Amygdala (tissue), 56 donors: ENCODE measurements at places on chromosomes 5 and 9.

- no peak for DNase-seq
Observed at GRCh38 chr9:114338187-114338586, 8.5 kb downstream of the ORM2 start.

DNA sequence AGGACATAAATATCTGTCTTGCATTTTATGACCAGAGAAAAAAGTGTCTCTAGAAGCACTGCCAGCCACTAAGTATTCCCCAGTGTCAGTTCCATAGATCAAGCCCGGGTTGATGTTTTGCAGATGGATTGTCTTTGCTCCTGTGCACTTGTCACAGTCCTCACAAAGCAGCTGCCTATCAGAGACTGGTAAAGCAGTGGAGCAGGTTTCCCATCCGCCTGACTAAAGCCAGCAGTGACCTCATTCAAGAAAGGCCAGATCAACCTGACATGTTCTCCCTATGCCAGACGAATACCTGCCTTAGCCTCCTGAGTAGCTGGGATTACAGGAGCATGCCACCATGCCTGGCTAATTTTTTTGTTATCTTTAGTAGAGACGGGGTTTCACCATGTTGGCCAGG lies 26.8 kb upstream of the GARNL3 start:
- no peak for DNase-seq

DNA sequence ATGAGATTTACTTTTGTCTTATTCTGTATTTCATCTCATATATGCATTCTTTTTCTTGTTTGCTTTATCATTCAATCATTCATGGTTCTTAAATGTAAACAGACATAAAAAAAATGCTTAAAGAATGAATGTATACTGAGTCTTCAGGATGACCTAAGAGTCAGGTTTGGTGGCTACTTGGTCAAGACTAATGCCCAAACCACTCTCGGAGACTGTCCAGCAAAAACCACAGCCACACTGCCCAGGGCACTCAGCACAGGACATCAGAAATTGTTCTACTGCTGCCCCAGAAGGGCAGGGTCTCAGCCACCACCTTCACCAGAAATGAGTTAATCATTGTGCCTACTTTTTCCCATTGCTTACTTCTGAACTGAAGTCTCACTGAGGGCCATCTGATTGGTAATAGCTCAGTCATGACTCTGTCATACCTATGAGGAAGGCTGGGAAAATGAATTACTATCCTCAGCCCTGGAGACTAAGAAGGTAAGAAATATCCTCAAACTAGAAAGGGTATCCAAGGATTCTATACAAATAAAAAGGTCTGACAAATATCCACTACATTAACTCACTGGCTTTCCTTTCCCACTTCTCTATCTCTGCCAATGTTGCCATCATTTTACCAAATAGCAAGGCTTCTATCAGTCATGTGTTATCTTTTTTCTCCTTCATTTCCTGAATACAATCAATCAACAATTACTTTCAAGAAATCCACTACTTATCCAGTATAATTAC lies 236.1 kb downstream of the CETN3 start:
- no peak for DNase-seq

GRCh38 chr5:103260951-103261350 lies 2.4 kb downstream of the MACIR start:
- no peak for DNase-seq

GRCh38 chr5:1217596-1218206 lies 7.5 kb upstream of the SLC6A18 start:
- DNase-seq: no peak

DNA sequence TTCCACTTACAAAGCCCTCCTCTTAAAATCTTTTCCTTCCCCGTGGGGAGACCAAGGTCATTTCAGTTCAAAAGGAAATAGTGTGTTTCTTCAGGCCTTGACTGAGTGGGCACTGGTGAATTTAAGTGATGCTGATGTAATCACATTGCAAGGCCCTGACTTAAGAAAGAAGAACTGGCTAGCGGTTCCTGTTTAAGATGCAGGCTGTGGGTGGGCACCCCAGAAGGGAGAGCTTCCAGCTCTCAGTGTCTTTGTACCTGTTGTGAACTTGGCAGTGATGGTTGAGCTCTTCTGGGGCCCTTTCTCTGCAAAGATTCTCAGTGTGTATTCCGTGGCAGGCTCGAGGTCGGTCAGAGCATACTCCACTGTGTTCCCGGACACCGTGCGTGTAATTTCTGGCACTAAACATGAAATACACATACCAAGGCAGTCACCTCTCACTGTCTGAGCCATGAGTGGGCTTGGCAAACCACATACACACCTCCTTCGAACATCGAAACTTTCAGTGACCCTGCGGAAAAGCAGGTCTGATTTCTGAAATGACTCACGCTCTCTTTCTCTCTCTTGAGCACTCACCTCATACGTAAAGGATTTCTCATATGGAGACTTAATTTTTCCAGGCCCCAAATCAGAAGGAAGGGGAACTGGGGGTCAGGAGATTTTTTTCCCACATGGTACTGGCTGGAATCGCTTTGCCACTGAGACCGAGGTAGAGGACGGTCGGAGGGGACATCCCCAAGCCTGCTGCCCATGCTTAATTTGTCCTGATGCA lies 81.9 kb downstream of the TNC start:
- no peak for DNase-seq

- peak; percentile 36 for DNase-seq
Observed at GRCh38 chr9:130997925-130998596, 10.9 kb upstream of the LAMC3 start.

GRCh38 chr9:91809581-91810285 lies 140.3 kb downstream of the ROR2 start:
- no peak for DNase-seq

GRCh38 chr5:88298425-88298824 lies 29.8 kb upstream of the TMEM161B start:
- no peak for DNase-seq

DNA sequence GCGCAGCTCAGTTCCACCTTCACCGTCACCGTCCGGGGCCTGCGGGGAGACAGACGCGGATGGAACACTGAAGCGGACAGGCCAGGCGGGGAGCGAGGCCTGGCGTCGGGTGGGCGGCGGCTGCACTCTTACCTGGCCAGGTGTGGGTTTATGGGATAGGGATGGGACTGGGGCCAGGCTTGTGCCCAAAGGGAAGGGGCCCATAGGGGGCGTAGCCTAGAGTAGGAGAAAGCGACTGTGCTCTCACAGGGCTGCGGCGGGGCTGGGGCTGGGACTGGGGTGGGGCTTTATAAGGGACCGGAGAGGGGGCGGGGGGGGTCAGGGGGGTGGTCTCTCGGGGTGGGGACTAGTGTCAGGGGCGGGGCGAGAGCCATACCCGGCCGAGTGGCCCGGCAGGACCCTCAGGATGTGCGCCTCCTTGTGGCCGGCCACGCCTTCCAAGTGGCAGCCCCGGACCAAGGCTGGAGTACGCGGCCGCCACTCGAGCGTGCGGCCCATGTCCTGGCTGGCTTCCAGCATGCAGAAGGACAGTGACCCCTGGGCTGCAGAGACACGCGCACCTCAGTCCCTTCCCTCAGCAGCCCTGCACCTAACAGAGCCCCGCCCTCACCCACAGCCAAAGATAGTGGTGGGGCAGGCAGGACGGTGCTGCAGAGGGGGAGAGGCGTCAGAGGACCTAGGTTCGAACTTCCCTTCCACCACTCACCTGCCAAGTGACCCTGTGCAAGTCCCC lies 22.8 kb downstream of the FPGS start:
- DNase-seq: no peak

GRCh38 chr9:111533099-111533790 lies 8.3 kb downstream of the ZNF483 start:
- no peak for DNase-seq

DNA sequence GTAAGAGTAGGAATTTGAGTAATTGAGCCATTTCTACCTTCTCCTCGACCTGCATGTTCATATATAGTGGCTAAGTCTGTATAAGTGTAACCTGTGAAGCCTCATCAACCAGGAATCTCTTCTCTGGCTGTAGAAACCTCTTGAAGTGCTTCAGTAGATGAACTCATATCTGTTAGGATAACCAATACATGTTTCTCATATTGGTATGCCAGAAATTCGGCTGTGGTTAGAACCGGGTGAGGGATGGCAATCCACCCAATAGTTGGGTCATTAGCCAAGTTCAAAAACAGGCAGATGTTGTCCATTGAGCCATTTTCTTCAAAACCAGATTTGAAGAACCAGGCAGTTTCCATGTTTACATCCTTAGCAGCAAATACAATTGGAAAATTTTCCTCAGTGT lies 28.9 kb upstream of the GSN start:
- DNase-seq: no peak

GRCh38 chr9:94824913-94825610 lies 98.6 kb downstream of the AOPEP start:
- no peak for DNase-seq

DNA sequence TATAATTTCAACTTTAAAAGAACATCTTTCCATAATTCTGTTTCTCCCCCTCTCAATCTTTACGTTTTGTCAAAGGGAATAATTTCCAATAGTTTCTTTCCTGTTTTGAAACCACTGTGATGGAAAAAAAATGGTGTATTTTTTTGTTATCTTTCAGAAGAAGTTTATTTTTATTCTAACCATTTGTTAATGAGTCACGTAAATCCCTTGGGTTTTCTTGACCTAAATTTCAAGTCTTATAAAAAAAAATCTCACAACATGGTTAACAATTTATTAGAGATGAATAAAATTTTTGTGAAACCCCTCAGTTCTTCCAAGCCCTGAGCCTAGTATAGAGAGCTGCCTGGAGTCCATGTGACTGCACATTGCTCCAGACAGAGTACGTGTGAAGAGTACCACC lies 106.1 kb upstream of the FBXL17 start:
- DNase-seq: no peak

DNA sequence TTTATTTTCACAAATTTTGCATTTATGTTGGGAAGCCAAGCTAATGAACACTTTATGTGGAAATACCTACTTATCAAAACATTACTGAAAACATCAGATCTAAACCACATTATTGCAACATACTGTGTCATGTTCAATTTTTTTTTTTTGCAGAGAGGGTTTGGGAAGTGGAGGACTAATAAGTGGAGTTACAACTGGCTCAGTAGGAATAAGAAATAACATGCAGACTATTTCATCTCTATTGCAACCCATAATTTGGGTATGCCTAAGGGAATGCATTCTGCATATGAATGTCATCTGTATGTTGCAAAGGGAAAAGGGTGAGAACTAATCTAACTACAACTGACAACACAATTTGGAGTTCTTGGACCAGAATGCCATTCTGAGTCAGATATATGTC lies 41.8 kb downstream of the APC start:
- no peak for DNase-seq

- DNase-seq: no peak
Observed at GRCh38 chr9:463455-464171, 248.9 kb downstream of the DOCK8 start.

- DNase-seq: no peak
Observed at GRCh38 chr5:81140943-81141342, 92.2 kb upstream of the CKMT2 start.

DNA sequence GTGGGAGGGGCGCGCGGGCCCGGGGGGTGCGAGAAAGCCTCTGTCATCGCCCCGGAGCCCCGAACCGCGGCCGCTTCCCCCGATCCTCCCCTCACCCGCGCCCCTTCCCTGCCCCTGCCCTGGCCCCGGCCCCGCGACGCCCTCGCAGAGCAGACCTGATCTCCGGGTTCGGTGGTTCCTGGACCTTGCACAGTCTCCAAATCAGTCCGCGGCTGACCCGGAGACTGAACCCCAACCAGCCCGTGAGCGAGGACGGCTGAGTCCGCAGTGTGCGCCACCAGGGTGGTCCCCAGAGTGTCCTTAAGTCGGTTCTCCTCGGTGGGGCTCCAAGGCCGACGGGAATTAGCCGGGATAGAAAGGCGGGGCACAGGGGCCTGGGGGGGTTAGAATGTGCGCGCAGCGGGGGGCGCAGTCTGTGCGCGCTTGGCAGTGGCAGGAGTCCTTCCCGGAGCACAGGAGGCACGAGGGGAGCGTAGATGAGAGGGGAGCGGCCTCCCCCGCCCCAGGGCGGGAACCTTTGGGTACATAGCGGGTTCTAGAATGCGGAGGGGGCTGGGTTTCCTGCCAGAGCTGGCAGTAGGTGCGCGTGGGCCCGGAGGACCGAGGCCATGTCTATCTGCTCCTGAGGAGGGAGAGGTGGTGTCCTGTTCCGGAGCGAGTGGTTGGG lies 779 bp downstream of the PKN3 start:
- no peak for DNase-seq

DNA sequence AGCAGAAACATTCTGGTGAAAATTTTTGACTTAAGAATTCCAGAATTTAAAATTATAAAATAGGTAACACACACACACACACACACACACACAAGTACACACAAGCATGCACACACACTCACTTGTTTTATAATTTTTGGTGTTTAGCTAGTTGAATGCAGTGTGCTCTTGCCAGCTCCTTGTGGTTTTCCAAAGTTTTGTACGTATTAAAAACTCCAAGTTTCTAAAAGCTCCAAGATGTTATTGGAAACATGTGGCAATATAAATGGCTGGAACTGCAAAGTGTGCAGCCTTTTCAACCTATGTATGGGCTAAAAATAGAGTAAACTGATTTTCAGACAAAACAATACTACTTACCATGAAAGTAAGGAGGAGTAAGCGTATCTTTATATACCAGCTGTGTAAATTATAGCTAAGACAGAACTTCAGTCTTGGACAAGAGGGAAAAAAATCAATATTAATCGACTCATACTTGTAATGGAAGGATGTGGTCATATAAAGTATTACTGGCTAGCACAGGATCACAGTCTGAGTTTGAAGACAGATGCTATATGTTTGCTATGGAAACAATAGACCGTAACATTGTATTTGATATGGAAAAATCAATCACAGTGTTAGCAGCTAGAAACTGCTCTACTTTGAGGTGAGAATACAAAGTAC lies 727.1 kb upstream of the GRAMD2B start:
- DNase-seq: no peak

GRCh38 chr5:22245770-22246169 lies 607.4 kb downstream of the CDH12 start:
- DNase-seq: no peak

DNA sequence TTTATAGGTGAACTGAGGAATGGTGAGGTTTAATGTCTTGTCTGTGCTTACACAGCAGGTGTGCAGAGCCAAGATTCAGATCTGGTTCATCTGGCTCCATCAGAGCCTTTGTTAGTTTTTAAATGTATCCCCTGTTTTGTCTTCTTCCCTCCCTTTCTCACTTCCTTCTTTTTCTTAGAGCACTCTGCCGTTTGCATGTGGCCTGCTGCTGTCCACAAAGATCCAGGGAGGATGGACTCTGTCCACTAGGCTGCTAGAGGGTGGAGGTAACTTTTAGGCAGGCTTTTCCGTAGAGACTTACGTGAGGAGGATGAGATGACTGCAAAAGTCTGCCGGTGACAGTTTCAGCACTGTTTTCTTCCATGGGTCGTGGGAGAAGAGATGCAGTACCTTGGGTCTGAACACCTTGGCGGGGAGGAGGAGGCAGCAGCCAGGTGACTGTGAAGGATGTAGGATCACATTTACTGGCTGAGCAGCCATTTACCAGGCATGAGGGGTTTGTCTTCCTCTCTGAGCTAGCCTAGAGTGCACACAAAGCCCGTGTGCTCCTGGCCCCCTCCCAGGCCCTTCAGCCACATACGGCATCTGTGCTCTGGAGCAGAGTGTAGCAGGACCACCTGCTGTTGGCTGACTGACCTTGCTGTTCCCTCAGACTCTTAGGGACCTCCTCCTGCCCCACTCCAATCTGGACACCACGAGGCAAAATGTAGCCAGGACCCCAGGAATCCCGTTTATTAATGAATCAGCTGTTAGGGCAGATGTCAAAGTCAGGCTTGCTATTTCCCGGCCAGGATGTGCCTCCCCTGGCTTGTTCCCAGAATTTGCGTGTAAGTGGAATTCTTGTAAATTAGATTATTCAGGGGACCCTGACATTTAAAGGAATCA lies 1.8 kb downstream of the NTMT1 start:
- no peak for DNase-seq

GRCh38 chr5:173210877-173211276 lies 24.1 kb downstream of the NKX2-5 start:
- DNase-seq: no peak
